ENCODE measurements at places on chromosomes 2 and 18. TPM values are rescaled to one million over a fixed set of nuclear protein-coding genes. Genes with fewer than 3 reads are reported as not detected.

GRCh38 chr18:36197511-36198166 lies 10.3 kb downstream of the MOCOS start:
- no peak for DNase-seq

- no peak for DNase-seq
Observed at GRCh38 chr2:1543776-1544477, 130.7 kb downstream of the TPO start.

- no peak for DNase-seq
Observed at GRCh38 chr2:143030127-143030526, 99.1 kb upstream of the ARHGAP15 start.

Gene PCARE
- total RNA-seq = 0.06 TPM

Gene ASPRV1
- 1.1 TPM for total RNA-seq

Data from mesenteric fat pad (tissue), 1 donor.